ENCODE measurements at places on chromosomes 4 and X.

- no peak for DNase-seq
These were observed 43.4 kb downstream of the NRK start for GRCh38 chrX:105865709-105866108.

DNA sequence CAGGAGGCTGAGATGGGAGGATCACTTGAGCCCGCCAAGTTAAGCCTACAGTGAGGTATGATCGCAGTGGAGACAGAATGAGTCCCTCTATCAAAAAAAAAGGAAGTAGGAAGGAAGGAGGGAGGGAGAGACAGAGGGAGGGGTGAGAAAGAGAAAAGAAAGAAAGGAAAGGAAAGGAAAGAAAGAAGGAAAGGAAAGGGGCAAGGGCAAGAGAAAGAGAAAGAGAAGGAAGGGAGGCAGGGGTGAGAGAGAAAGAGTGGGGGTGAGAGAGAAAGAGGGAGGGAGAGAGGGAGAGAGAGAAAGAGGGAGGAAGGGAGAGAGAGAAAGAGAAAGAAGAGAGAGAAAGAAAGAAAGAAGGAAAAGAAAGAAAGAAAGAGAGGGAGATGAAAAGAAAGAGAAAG is 13.2 kb downstream of the ELF2 start:
- no peak for DNase-seq

DNA sequence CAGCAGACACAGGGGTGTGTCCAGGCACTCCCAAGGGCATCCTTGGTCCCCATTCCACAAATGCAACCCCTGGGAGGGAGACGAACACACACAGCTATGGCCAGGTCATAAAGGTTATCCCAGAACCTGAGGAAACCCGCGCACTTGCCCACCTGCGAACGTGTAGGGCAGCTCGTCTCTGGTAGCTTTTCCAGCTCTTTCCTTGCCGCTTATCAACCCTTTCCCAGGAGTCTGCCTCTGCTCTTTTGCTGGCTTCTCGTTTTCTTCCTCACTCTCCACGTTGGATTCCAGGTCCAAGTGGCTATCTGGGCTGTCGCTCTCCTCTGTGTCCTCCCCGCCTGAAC is 13.5 kb downstream of the NOP14 start:
- no peak for DNase-seq

GRCh38 chrX:11438767-11439166 is 145.6 kb downstream of the AMELX start:
- DNase-seq: no peak

DNA sequence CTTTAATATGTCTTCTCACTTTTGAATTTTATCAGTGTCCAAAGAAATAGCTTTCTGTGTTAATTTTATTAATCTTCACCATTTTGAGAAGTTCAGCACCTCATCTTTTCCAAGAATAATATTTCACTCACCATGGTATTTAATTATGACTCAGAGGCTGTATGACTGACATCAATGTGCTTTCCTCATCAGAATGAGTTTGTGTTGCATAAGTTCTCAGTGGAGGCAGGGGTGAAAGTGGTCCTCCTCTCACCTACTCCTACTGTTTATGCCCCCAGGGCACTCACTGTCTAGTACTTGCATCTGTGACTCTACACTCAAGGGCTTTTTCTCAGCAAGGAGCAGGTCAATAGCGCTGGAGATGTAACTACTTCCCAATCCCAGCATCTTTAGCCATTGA is 905.3 kb upstream of the INTU start:
- no peak for DNase-seq

- DNase-seq: no peak
These were observed at the start of gene HMX1 for GRCh38 chr4:8871417-8872401. Gene HMX1 (minus strand): TSS chr4:8871839. CDS start chr4:8871614, 225 bp downstream.

DNA sequence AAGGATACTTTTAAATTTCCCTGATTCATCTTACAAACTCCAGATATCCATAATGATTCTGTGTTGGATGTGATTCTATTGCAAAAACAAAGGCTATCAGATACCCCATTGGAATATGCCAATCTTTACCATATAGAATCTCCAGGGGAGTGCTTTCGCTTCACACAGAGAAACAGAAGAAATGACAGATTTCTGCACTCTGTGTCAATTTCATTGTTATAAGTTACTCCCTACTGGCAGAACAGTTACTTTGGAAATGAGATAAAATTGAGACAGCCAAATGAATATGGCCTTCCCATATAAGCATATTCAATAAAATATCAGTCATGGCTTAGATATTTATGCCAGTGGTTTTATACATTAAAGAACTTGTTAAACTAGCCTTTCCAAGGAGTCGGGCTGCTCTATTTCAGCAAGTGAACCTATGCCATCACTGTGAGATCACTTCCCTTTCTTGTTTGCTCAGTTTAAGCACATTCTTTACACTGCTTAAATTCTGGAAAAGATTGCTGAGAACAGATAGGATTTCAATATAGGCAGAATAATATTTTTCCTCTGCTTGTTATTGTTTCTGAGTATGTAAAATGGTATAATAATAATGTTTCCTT is 127.5 kb upstream of the ANXA10 start:
- DNase-seq: no peak

GRCh38 chr4:169351872-169352271 is 81.1 kb upstream of the SH3RF1 start:
- no peak for DNase-seq

- no peak for DNase-seq
These were observed 50.9 kb downstream of the CORIN start for GRCh38 chr4:47786958-47787370.

- DNase-seq: no peak
These were observed 178.3 kb downstream of the AFAP1 start for GRCh38 chr4:7761312-7761711.

GRCh38 chr4:123215536-123215935 is 181.1 kb upstream of the SPRY1 start:
- no peak for DNase-seq

DNA sequence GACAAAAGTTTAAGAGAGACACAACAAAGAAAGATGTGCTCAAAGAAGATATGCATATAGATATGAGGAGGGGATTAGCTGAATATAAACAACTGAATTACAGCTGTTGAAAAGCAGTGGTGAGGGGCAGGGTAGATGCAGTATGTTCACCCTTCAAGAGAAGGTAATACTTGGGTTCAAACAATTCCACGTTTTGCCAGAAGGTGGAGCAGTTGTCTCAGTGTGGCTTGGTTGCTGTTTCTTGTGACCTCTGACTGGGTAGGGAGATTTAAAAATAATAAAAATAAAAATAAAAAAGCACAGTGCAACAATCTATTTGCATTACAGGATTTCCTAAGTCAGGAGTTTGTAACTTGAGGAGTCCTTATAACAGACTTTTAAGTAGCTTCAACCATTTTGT is 23.3 kb downstream of the PHOX2B start:
- no peak for DNase-seq

- DNase-seq: no peak
These were observed 129.4 kb upstream of the RAI2 start for GRCh38 chrX:17990532-17990931.

GRCh38 chrX:40617566-40617965 is 5.7 kb upstream of the MPC1L start:
- no peak for DNase-seq

DNA sequence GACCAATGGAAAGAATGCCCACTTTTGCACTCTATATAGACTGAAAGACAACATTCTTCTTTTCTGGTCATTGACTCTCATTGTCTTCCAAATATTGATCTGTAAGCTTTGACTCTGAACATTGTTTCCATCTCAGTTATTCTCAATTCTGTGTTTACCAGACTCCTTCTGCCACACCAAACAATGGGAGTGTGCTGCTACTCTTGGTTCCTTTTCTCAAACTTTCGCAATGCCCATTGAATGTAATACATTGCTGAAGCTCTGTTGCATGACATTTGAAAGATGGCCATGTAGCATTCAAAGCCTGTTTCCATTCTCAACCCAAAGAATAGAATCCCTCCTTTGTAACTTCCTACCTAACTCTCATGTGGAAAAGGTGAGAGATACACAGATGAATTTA is 136.2 kb downstream of the BTC start:
- no peak for DNase-seq

DNA sequence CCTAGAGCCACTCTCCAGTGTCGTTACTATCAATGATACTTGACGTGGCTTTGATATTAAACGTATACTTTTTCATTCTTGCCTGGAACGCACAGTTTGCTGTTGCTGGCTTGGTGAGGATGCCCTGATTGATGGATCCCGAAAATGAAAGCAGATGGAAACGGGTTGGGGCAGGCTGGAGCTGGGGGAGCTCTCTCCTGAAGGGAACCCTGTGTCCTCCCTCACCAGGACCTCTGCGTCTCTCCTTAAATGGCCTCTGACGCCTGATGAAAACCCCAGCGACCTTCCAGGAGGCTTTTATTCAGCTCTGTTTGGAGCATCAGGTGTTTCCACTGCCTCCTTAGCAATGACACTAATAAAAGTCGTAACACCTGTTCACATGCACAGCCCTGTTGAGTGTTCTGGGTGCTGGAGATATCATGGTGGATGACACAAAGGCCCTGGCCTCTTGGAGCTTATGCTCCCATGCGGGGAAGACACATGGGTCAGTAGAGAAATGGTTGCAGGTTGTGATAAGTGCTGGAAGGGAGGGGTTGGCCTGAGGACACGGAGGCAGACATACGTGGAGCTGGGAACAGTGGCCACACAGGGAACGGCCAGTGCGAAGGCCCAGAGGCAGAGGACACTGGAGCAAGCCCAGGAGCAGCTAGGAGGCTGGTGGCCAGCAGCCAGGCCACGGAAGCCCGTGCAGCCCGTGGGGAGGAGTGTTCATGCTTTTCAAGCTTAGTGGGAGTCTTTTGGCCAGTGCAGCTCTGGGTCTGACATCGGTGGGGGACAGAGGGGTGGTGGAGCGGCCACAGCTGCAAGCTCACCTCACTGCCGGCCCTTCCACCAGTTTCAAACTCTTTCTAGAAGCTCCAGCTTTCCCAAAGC is 7.5 kb downstream of the MSANTD1 start:
- peak; percentile 14 for DNase-seq

DNA sequence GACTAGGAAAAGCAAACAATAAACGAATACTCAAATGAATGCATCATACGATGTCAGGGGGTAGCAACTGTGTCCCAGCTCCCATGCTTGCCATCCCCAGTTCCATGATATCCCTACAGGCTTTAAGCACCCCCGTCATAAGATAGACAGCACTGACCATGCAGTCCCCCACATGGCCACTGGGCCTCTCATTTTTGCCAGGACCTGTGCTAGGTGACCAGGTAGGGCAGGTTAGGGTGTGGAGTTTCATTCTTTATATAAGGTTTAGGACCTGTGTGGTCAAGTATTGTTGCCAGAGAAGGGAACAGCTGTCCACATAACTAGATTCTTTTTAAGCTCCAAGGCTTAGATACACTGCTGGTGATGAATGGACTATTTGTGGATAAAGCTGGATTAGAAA is 9.7 kb downstream of the PPEF2 start:
- DNase-seq: no peak

DNA sequence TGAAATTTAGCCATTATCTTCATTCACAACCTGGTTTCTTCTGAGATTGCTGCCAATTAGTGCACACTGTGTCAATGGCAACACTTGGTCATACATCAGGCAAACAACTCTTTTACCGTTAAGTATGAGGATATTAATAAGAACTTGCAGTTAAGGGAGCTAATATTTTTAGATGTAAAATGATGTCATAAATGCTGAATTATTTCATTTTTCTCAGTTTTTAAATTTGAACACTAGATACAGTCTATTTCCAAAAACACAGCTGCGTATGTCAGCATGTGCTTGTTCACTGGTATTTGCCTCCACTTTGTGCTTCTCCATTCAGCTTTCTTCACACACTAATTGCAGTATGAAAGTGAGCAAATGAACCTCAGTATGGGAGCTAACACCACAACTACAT is 1.6 kb downstream of the KLHL13 start:
- DNase-seq: no peak

- no peak for DNase-seq
These were observed 131.5 kb downstream of the JADE1 start for GRCh38 chr4:128940971-128941370.

- DNase-seq: no peak
These were observed 82.9 kb upstream of the TAB3 start for GRCh38 chrX:30971774-30972603.

DNA sequence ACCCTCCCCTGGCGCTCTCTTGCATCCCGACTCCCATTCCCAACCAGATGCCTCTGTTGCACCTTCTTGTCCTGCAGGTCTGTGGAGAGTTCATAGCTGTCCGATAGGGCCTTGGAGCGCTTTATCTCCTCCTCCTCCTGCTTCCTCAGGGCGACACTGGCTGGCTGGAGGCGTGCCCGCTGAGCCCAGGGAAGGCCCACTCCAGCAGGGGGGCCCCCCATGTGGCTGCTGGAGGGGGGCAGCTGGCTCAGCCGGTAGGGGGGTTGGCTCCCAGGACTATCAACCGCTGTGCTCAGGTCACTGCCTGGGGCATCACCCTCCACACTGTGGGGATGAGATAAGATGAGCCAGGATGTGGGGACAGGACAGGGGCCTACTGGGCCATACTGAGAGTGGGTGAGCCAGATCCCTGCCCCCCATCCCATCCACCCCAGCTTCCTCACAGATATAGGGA is 25.6 kb downstream of the IQSEC2 start:
- no peak for DNase-seq

GRCh38 chrX:138885886-138886285 is 174.4 kb upstream of the FGF13 start:
- no peak for DNase-seq

DNA sequence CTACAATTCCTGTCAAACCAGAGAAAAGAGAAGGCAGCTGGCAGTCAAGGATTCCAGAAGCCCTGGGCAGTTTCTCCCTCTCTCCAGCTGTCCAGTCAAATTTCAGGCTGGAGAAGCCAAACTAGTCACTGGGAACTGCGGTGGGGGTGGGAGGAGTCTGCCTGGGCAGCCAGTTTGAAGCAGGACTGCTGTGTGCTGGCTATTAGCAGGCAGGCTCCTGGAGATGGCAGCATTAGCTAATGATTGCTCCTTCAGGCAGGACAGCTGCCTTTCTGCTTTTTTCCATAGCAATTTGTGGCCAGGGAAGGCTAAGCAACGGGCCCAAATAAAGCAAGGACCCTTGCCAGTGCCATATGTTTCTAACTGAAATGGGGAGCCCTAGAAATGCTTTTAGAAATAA is 44.7 kb upstream of the FGF13 start:
- no peak for DNase-seq

DNA sequence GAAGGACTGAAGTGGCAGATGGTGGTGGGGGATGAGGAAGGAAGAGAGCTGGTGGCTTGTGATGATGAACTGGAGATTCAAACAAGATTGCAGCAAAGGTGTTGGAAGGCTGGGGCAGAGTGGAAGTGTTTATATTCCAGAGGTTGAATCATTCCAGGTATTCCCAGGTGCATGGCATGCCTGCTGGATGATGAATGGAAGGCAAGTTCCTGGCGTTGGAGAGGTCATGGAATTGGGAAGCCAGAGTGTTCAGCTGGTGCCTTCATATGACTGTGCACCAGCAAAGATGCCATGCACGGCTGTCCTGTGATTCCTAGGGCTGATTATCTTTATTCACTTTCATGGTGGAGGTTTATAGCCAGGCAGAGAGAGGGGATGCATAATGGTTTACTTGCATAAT is 135.8 kb upstream of the PUDP start:
- no peak for DNase-seq

- no peak for DNase-seq
These were observed 314.5 kb upstream of the HS3ST1 start for GRCh38 chr4:11743236-11743635.

Measured in activated T-cell treated with anti-CD3 and anti-CD28 coated beads, Interleukin-2, amount 50 U/mL, for 1 hour (primary cell).